ENCODE measurements at places on chromosomes 2 and 18.

DNA sequence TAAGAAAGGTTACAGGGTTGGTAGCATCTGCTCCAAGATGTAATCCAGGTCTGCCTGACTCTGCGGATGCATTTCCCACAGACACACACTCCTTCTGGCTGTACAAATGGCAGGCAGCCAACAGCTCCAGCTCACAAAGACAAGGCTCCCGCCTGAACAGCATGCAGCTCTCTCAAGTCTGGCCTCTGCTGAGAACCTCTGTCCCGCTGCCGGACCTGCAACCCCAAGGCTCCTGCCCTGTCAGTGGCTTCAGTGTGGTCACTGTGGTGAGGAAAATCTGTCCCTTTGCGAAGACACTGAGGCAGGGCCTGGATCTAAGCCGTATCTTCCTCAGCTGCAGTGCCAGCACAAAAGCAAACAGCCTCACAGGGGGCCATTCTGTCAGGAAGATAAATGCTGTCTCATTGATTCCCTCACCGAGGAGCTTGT lies 469.3 kb upstream of the MEX3C start:
- DNase-seq: no peak

DNA sequence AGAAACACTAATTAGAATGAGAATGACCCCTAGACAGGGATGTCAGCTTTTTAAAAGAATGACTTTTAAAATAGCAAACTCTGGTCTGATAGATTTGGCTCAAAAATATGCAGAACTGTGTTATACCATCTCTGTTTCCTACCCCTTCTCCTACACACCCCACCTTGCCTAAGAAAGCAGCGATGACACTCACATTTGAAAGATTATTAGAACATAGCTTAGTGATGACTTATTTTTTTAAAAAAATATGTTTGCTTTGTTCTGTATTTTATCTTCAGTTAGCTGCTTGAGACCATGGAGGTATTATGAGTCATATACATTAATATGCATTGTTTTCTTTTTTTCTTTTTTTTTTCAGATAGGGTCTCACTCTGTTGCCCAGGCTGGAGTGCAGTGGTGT lies 176.7 kb upstream of the TPO start:
- no peak for DNase-seq

GRCh38 chr2:227765788-227766372 lies 20.2 kb downstream of the SCYGR8 start:
- no peak for DNase-seq

DNA sequence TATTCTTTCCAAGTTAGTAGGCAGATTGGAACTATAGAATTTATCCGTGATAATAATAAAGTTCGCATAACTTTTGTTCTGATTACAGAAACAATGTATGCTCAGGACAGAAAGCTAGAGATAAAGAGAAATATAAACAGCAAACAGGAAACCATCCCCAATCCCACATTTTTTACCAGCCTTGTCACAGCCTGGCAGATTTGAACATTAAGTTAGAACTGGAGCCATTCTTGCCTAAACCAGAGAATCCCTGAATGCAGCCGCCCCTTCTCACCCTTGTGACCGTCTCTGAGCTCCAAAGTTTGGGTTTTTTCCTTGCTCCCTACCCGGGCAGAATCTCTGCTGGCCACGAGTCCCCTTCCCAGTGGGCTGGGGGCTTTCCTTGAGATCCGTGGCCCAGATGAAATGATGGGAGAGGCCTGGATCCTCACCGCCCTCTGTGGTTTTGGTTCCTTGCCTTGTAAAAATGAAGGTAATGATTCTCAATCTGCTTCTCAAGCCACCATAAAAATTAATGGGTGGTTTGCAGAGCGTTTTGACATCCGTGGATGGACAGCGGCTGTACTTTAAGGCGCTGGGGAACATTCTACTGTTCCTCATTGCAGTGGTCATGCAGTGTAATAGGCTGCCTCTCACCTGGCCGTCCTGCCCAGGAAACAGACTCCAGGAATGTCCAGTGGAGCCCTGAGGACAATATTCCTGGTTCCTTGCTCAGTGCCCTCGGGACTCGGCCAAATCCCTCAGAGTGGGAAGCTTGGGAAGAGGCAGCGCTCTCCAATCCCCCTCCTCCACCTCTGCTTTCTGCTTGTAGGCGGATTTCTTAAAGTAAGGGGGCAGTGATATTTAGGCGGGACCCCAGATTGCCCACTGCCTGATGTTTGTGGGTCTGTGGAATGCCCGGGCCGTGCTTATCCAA lies 1.6 kb downstream of the SH3BP4 start:
- no peak for DNase-seq

- no peak for DNase-seq
Measured at GRCh38 chr18:63953811-63954210, 4.7 kb downstream of the HMSD start.

Measured in IMR-90 (cell line).